Effector CD4-positive, alpha-beta T cell (primary cell): ENCODE measurements at places on chromosomes 4 and X.

DNA sequence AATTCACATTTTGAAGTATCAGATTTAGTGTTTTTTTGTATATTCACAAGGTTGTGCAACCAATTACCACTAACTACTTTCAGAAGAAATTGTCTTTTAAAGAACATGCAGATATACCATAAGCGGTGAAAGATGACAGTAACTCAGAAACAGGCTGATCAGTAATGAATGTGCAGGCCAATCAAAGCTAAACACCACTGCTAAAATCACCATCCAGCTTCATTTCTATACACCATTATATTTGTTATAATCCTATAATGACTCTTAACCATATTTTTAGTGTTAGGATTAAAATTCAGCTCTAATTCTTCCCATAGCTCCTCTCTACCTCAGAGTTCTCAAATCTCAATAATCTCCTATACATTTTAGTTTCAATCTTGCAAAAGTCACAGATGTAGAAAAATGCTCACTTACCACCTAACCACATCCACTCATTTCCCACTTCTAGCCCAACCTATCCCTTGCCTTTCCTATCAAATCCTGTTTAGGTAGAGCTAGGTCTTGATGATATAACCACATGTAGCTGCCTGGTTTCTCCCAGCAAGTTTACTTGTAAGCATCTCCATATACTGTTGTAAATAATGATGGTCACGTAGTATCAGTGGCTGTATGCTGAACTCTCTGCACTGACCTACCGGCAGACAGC is 16.6 kb downstream of the COQ2 start:
- no peak for DNase-seq

- DNase-seq, result no peak
Observed at GRCh38 chr4:137707626-137708025, 175.3 kb upstream of the PCDH18 start.

DNA sequence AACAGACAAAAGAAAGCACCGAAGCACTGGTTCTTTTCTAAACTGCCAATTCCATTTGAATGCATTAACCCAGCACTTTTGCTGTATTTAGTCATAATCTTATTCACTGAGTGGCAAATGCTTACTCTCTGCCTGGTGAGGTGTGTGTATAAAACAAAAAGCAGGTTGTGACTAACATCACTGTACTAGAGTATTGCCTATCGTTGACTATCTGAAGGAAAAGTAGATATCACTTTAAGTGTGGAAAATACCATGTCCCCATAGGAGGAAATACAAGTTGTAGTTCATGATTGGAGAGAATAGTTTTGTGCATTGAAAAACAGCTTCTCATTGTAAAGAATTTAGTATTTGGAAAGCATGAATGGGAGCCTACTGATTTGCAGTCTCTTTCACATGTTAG is 2.7 kb downstream of the PDLIM5 start:
- no peak for DNase-seq

- DNase-seq, result no peak
Observed at GRCh38 chr4:3452376-3452775, 10.6 kb downstream of the HGFAC start.
